ENCODE measurements at places on chromosomes 2 and 18.

DNA sequence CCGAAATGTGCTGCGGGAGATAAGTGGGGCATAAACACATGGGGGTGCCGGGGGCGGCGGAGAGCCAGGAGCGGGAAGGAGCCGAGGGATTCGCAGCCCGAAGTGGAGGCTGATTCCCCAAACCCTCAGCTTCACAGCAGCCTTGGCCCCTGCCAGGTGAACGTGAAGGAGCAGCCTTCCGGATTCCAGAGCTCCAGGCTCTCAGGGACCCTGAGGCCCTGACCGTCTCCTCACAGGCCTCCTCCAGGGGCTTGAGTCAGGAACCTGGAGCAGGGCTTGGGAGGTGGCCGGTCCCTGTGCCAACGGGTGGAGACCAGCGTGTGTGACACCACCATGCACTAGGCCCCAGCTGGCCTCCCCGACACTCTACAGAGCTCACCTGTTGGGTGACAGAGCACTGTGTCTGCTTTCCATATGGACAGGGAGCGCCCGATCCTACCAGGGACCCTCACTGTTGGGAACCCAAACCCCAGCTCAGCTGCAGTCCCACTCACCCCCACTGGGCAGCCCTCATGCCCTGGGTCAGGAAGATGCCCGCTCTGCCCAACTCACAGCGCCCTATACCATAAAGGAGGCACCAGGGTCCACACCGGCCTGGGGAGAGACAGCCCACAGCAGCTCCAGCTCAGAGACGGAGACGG is 117.6 kb upstream of the OTOS start:
- DNase-seq: no peak

DNA sequence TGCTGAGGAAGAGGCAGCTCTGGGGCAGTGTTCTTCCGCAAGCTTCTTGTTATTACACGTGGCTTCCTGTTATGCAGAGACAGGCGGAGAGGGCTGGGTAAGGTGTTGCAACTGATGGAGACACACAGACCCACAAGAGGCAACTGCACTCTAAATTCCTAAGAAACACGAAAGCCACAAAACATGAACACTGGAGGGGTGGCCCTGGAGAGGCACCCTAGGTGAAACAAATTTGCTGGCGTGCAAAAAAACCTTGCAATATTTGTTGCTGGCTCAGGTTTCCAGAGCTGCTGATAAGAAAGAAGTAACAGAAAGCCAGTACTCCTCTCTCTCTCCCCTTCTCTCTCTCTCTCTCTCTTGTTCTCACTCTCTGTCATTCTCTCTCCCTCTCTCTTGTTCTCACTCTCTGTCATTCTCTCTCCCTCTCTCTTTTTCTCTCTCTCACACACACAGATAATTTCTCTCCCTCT is 31.8 kb downstream of the ARHGAP25 start:
- peak; percentile 74 for DNase-seq

DNA sequence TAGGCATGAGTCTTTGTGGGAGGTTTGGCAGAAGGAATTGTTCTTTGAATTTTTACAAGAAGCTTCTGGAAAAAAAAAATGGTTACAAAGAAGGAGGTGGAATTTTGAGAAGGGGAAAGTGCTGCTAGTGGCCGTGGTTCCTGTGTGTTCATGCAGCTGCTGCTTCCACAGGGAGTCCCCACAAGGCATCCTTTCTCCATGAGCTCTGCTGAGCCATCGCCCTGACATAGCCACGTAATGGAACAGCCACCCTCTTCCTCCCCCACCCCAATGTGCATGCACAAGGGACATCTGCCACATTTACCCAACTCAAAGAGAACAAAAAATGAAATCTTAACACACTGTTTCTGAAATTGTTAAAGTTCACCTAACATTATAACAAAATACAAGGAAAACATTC is 529.7 kb downstream of the SATB2 start:
- no peak for DNase-seq

DNA sequence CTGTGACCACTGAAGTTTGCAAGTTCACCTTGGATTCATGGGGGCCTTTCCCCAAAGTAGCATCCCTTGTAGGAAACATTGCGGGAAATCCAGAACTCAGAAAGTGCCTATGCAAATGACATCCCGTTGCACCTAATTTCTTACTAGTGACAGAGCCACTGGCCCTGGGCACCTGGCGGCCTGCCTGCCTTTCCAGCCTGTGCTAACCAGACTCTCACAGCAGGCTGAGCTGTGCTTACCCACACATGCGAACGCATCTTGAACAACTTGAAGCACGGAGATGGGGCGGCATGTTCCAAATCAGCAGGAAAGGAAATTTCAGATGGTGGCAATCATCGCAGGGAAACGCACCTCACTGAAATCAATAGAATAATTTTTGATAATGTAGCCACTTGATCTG is 405.8 kb downstream of the TMEM182 start:
- DNase-seq: no peak

DNA sequence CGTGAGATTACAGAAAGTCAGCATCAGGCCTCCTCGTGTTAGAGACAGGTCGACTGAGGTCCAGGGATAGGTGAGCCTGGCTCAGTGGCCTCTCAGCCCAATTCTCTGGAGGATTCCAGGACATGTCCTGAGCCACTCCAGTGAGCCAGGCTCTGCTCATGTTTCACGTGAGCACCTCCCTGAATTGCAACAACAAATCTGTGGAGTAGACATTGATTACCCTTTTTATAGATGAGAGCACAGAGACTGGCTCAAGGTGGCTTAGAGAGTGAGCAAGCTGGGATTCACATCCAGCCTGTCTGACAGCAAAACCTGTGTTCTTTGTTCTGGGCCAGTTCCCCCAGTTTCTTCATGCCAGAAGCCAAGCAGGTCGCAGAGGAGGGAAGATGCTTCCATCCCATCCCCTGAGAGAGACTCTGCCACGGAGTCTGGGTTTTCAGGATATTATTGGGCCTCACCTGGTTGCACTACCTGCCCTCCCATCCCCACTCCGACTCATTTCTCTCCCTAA is 46.4 kb downstream of the HS1BP3 start:
- DNase-seq: no peak
